ENCODE measurements at places on chromosomes 5 and 9. TPM values are rescaled to one million over a fixed set of nuclear protein-coding genes. Genes with fewer than 3 reads are reported as not detected.

- H3K27me3 ChIP-seq: no peaks in the 10 kb centered on the region
- H3K4me1 ChIP-seq: no peaks in the 10 kb centered on the region
- no peaks in the 10 kb centered on the region for H3K36me3 ChIP-seq
- no peak for DNase-seq
These were observed 65.4 kb upstream of the C9orf72 start for GRCh38 chr9:27638716-27639115.

- no peak overlapping the region for H3K4me3 ChIP-seq
- no peak overlapping the region for H3K27ac ChIP-seq
- H3K4me1 ChIP-seq: peaks cover 9% of the 10 kb centered on the region
- H3K36me3 ChIP-seq: no peaks in the 10 kb centered on the region
- DNase-seq: no peak
These were observed 32.9 kb upstream of the DAB2IP start for GRCh38 chr9:121618504-121618903.

- H3K27ac ChIP-seq: no peak overlapping the region
- DNase-seq: no peak
- H3K36me3 ChIP-seq: no peaks in the 10 kb centered on the region
- H3K4me3 ChIP-seq: no peak overlapping the region
These were observed 60.0 kb downstream of the DMAC1 start for GRCh38 chr9:7739595-7739994.

DNA sequence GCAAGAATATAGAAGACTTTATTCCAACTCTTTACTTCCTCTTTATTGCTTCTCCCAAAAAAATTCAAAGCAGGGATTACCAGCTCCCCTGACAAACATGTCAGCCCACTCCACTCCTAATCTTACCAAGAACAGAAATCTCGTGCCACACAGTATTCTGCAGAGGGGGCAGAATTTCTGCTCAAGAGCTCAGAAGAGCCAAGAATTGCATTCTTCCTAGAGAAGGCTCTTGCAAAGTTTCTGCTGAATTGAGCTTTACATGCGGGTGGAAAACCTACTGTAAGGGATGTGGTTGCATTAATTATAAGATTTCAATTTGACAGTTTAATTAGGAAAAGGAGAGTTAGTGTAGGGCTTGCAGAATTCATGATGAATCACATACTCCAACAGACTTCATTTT is 428.5 kb downstream of the CETN3 start:
- no peak for DNase-seq
- H3K4me3 ChIP-seq: no peak overlapping the region
- no peaks in the 10 kb centered on the region for H3K27me3 ChIP-seq

- H3K27me3 ChIP-seq: peaks cover 28% of the 10 kb centered on the region
- no peak for DNase-seq
- no peak overlapping the region for H3K27ac ChIP-seq
- H3K4me1 ChIP-seq: peaks cover 12% of the 10 kb centered on the region
- no peaks in the 10 kb centered on the region for H3K36me3 ChIP-seq
- no peak overlapping the region for H3K4me3 ChIP-seq
These were observed 155.4 kb downstream of the RGS3 start for GRCh38 chr9:113618836-113619490.

GRCh38 chr5:81556809-81557208 is 162.9 kb upstream of the ACOT12 start:
- H3K4me3 ChIP-seq: no peak overlapping the region
- no peaks in the 10 kb centered on the region for H3K27me3 ChIP-seq
- H3K27ac ChIP-seq: no peak overlapping the region
- H3K36me3 ChIP-seq: peaks cover 3% of the 10 kb centered on the region

DNA sequence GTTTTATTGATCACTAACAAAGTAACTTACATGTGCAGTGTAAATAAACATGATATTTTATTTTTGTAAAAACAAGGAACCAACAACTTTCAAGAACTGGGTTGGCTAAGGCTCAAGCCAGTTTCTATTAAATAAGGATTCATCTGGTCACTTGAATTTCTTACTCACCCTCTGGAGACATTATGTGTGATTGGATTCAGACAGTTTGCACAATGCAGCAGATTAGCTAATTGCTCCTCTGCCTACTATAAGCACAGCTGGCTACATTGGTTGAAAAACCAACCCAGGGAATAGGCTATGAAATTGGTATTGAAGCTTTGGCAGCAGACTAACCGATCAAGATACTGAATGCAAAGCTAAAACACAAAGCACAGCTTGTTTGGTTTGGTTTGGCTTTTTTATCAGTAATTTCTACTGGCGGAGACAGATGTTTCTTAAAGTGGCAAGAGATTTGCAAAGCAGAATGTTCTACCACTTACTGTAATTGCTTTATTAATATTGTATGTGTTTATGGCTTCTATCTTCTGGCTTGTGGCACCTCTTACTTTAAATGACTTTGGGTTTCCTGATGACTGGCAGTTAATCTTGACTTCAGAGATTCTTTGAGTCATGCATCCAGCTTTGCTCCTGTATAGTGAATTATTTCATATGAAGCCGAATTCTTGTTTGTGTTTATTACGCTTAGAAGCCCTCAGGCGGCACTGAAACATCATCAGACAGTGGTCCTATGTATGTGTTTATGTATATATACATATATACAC is 231.5 kb downstream of the MPDZ start:
- no peaks in the 10 kb centered on the region for H3K4me1 ChIP-seq
- no peak overlapping the region for H3K4me3 ChIP-seq
- H3K27me3 ChIP-seq: no peaks in the 10 kb centered on the region
- H3K36me3 ChIP-seq: no peaks in the 10 kb centered on the region
- no peak for DNase-seq
- no peak overlapping the region for H3K27ac ChIP-seq

DNA sequence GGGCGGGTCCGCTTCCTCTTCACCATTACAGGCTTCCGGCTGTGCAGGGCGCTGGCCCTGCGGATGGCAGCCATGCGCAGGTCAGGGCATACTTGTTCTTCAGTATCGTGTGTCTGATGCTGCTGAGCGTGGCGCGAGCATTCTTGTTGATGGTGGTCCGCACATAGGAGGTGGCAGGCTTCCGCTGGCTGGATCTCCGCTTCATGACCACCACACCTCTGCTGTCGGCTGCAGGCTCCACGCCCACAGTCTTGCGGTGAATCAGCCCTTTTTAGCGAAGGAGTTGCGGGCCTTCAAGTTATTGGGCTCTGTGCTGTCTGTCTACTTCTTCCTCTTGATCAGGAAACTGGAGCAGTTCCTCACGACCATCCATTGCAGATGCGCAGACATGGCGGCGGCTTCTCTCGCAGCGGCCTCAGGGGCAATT is 62.4 kb upstream of the ZNF608 start:
- no peaks in the 10 kb centered on the region for H3K27me3 ChIP-seq
- no peaks in the 10 kb centered on the region for H3K4me1 ChIP-seq
- no peak for DNase-seq
- H3K36me3 ChIP-seq: no peaks in the 10 kb centered on the region
- no peak overlapping the region for H3K4me3 ChIP-seq

GRCh38 chr5:93348231-93348630 is 232.8 kb downstream of the NR2F1-AS1 start:
- H3K27me3 ChIP-seq: no peaks in the 10 kb centered on the region
- no peaks in the 10 kb centered on the region for H3K36me3 ChIP-seq
- no peak overlapping the region for H3K27ac ChIP-seq
- no peak overlapping the region for H3K4me3 ChIP-seq

DNA sequence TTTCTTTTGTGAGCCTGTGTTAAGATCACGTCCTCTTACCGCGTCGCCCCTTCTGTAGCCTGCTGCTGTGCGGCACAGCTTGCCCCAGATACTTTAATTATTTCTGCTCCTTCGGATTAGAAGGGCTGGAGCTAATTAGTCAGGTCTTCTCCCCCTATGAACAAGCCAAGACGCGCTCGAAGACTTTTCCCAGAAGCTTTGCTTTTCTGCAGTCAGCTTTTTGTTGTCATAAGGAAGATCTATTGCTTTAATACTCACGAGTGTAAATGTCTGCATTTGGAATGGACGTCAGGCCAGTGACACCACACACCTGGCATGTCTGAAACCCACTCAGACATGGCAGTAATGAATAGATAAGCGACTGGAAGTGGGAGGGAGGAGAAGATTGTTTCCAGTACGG is 37.0 kb downstream of the PRUNE2 start:
- H3K27me3 ChIP-seq: peaks cover 3% of the 10 kb centered on the region
- no peak overlapping the region for H3K27ac ChIP-seq
- DNase-seq: no peak
- no peaks in the 10 kb centered on the region for H3K36me3 ChIP-seq
- peaks cover 9% of the 10 kb centered on the region for H3K4me1 ChIP-seq

DNA sequence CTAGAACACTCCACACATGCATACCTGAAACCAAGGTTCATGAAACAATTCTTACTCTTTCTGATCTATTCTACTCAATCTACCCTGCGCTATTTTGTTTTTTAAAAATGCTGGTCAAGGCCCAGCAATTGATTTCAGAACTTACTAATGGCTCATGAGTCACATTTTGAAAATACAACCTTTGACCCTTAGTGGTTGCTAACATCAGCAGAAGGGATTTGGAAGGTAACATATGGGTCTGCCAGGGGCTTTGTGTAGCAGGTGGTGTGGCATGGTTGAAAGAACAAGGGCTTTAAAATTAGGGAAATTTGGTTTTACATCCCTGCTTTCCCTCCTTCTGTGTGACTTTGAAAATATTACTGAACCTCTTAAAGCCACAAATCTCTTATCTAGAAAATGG is 101.4 kb downstream of the ATG10 start:
- DNase-seq: no peak
- H3K27ac ChIP-seq: no peak overlapping the region
- H3K27me3 ChIP-seq: no peaks in the 10 kb centered on the region
- H3K4me1 ChIP-seq: no peaks in the 10 kb centered on the region
- no peaks in the 10 kb centered on the region for H3K36me3 ChIP-seq

DNA sequence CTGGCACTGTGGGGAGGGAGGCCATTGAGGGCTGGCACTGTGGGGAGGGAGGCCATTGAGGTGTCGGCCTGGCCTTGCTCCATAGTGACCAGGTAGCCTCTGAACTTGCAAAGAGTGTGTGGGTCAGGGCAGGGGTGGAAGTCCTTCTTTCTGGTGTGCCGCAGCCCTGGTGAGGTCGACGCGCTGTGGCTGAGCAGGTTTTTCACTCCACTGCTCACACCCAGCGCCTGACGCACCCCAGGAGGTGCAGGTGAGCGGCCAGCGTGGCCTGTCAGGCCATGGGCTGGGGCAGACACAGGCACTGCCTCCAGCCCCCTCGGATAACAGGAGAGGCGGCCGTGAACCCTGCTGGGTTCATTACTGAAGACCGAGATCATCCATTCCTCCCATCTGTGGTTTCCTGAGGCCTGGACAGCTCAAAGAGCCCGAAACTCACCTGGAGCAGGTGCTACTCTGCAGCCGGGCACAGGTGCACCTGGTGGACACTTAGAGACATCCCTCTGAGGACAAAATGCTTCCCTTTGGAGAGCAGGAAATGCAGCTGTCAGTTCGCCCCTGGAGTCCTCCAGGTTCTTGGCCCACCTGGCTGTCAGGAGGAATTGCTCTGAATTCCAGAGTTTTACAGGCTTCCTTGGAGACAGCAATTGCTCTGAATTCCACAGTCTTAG is 32.4 kb downstream of the LHX3 start:
- no peak overlapping the region for H3K27ac ChIP-seq
- H3K4me3 ChIP-seq: no peak overlapping the region
- no peaks in the 10 kb centered on the region for H3K27me3 ChIP-seq
- DNase-seq: no peak

- no peaks in the 10 kb centered on the region for H3K36me3 ChIP-seq
- peaks cover 38% of the 10 kb centered on the region for H3K4me1 ChIP-seq
- no peak overlapping the region for H3K4me3 ChIP-seq
These were observed 4.1 kb downstream of the BICD2 start for GRCh38 chr9:92760494-92760893.

GRCh38 chr9:36450110-36450732 is 50.2 kb upstream of the RNF38 start:
- no peaks in the 10 kb centered on the region for H3K36me3 ChIP-seq
- H3K27me3 ChIP-seq: no peaks in the 10 kb centered on the region
- no peaks in the 10 kb centered on the region for H3K4me1 ChIP-seq
- no peak overlapping the region for H3K27ac ChIP-seq
- H3K4me3 ChIP-seq: no peak overlapping the region

GRCh38 chr5:27048510-27048909 is 10.1 kb upstream of the CDH9 start:
- no peak for DNase-seq
- no peaks in the 10 kb centered on the region for H3K4me1 ChIP-seq
- H3K4me3 ChIP-seq: no peak overlapping the region
- H3K36me3 ChIP-seq: no peaks in the 10 kb centered on the region
- H3K27ac ChIP-seq: no peak overlapping the region
- H3K27me3 ChIP-seq: no peaks in the 10 kb centered on the region

DNA sequence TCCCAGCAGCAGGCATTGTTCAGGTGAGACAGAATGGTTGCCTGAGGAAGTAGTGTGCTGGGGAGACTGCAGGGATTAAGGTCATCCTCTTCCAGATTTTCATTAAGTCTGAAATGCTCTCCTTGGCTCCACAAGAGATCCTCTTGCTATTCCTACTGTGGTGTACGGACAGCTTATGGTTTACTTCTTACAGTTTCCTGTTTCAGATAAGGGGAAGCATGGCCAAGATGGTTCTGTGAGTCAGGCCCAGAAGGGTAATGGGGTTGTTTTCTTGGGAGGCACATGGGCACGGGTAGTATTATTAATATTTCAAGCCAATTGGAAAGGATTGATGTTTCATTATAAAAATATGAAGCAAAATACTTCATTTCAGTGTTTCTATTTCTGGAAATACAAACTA is 42.9 kb downstream of the GLRX start:
- peaks cover 4% of the 10 kb centered on the region for H3K36me3 ChIP-seq
- H3K4me1 ChIP-seq: peaks cover 16% of the 10 kb centered on the region
- no peak for DNase-seq
- no peak overlapping the region for H3K27ac ChIP-seq

DNA sequence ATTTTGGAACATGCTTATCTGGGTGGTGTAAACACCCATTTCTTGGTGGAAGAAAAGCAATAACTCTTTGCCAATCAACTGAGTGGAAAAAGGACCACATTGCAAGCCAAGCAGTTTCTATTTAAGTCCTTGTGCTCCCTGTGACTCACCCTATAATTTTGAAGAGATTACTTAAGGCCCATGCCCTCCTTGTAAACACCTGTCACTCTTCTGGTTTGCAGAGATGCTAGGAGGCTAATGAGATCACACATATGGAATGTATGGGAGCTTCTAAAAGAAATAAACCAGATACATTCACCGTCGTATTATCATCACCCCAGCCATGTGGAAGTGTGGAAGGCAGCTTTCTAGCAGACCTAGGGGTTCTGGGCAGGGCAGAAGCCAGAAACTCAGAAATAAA is 337.1 kb downstream of the GADD45G start:
- H3K27ac ChIP-seq: no peak overlapping the region
- DNase-seq: no peak
- no peaks in the 10 kb centered on the region for H3K36me3 ChIP-seq
- no peaks in the 10 kb centered on the region for H3K27me3 ChIP-seq

GABRA6 gene
- total RNA-seq: not detected

UQCRQ gene
- 399 TPM for total RNA-seq

TMC1 gene
- 0.28 TPM for total RNA-seq

PCDHGB7 gene
- 0.85 TPM for total RNA-seq

ZFP37 gene
- 2.5 TPM for total RNA-seq

C5orf58 gene
- not detected for total RNA-seq
